ENCODE measurements at places on chromosomes 11 and 22.

DNA sequence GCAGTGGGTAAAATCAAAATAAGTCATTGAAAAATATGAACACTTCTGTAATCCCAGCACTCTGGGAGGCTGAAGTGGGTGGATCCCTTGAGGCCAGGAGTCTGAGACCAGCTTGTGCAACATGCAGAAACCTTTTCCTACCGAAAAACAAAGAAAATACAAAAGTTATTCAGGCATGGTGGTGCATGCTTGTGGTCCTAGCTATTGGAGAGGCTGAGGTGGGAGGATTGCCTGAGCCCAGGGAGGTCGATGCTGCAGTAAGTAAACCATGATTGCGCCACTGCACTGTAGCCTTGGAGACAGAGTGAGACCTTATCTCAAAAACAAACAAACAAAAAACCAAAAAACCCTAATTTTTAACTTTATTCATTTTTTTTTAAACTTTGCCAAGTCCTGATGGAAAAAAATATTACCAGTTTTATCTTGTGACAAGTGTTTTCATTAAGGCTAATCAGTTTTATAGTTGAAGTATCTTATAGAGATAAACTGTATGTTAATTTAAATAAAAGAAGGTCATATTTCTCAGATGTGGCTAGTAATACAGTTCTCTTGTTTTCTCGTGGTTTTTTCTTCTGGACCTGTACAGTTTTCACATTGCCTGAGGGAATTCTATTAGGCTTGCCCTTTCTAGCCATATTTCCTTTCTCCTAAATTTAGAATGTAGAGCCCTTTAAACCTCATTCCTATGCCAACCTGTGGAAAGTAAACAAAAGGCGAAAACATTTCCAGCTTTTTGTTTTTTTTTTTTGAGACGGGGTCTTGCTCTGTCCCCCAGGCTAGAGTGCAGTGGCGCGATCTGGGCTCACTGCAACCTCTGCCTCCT, 9.4 kb downstream of the HIPK3 start:
- DNase-seq = no peak

- DNase-seq = no peak
These were observed 11.4 kb upstream of the KCNJ1 start for GRCh38 chr11:128878455-128878854.

DNA sequence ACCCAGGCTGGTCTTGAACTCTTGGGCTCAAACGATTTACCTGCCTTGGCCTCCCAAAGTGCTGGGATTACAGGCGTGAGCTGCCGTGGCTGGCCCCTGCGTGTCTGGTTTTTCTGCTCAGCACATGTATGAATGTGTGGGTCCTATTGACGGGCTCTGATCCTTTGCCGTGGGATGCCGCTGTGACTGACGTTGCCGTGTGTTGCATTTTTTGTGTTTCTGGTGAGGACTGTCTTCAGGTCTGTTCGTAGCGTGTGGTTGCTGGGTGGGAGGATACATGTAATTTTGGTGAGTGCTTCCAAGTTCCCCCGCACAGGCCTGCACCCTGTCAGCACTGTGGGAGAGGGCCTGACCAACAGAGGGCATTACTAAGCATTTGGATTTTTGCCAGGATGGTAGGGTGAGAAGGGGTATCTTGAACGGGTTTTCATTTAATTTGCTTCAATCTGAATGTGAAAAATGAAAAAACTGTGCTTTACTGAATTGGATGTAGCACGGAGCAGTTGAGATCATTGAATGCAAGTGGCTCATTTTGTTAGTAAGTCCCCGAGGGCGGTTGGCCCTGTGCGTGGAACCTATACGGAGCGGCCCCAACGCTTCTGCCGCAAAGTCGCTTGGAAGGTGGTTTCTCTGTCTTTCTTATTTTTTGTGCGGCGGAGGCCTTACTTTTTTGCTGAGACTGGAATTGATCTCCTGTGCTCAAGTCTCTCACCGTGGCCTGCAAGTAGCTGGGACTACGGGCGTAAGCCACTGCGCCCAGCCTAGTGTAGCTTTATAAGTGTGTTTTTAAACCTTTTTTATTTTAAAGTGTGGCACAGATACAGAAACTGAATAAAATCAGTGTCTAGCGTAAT, 8.2 kb downstream of the ZBED4 start:
- no peak for DNase-seq

DNA sequence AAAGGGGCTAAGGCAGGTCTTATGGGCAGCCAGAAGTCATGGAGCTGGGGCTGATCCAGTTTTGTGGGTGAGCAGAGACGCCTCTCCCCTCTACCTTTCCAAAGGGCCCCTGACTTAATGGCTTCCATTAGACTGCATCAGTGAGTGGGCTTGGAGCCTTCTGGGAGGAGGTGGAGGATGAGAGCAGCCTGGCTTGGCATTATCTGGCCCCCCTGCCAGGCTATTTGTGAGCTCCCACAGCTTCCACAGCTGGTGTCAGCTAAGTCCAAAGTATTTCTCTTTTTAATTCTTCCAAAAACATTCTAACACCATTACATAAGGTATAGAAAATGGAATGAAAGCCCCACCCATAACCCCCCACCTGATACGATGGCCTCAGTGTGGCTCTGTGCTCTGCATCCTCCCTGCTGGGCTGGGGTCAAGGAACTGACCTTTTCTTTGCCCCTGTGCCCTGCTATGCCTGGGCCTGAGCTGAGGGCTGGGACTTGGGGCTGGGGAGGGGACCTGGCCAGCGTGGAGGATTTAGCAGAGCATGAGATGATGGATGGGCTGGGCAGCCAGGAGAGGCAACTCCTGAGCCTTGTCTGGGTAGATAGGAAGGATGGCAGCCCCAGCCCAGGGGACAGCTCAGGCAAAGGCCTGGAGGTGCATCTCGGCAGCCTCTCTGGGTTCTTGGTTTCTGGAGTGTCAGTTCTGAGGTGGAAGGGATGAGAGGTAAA, 4.0 kb downstream of the AIFM3 start:
- no peak for DNase-seq

- no peak for DNase-seq
These were observed 5.7 kb downstream of the PPARA start for GRCh38 chr22:46156031-46156430.

DNA sequence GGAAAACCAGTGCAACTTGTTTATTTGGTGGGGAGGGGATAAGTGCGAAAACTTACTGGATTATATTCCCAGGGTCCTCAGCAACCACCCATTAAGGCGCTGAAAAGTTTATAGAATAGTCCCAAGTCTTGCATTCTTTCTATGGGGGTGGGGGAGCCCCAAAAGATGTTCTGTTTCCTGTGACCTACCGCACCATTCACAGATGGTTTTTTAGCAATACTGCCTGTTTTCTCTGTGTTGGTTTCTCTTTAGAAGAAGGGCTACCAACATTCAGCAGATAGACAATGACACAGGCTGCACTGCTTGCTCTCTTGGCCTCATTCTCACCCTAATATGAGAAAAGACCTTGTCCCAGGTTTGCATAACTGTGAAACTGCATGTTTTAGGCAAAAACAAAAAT, 86.5 kb downstream of the FAM76B start:
- no peak for DNase-seq

DNA sequence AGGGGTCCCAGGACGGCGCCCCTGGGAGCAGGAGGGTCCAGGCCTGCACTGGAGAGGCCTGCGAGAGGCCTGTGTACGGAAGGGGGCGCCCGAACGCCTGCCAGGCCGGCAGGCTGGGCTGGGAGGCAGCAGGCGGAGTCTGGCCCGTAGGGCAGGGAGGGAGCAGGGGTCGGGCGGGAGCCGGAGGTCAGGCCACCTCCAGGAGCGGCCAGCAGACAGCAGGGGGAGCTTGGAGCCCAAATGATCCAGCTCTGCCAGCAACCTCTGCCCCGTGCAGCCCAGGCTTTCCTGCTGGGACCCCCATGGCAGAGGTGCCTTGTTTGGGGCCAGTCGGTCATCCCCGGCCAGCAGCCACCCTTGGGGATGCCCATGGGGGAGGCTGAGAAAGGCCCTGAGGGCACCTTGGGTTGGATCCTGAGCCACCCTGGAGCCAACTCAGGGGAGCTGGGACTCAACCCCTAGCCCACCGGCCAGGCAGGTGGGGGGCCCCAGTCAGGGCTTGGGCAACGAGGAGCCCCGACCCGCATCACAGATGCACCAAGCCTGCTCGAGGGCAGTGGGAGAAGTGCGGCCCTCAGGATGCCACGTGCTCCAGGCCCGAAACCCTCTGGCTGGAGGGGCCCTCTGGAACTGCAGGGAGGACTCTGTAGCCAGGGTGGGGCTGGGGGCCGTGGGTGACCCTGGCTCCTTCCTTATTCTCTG, 9.6 kb upstream of the SYT8 start:
- peak; percentile 36 for DNase-seq

- DNase-seq = no peak
These were observed 14.7 kb upstream of the ST14 start for GRCh38 chr11:130144861-130145281.

DNA sequence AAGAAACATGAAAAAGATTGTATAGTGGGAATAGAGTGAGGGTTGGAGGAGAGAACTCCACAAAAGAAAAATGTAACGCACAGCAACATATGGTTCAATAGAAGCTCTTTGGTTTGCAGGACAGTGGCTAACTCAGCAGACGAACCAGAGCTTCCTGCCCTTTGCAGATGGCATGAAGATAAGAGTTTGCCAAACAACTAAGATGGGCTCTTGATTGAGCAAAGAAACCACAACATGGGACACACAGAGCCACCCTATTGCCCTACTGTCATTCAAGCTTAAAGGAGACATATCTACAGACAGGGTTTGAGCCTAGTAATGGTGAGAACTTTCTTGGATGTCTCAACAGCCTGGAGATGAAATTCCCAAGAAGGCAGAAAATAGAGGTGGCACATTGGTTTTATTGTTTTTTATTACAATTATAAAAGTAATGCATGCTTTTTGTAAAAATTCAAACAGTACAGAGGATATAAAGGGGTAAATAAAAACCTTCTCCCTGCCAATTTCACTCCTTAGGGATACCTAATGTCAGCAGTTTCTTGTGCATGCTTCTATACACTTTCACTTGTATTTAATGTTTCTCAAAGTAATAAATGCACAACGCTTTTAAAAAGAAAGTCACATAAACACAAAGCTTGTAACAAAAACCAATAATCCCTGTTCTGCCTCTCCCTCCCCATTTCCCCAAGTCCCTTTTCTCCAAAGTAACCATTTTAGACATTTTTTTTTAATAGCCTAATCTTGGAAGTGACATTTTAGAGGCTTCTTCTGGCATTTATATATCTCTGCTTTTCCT, 63.7 kb downstream of the COPB1 start:
- DNase-seq = no peak

DNA sequence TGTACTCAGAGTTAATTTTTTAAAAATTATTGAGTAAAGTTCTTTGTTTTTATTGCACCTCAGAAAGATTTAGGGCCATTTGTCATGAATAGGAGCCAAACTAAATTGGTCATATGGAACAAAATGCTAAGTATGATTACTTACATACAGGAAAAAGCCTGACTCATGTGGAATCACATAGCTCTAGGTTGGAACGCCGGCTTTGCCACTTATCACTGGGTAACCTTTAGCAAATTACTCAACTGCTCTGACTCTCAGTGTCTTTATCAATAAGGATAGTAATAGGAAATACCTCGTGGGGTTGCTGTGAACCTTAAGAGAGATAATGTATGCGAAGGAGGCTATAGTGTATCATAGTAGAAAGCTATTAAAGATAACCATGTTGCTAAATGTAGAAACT, 638.5 kb downstream of the NELL1 start:
- DNase-seq = no peak

GRCh38 chr11:33753304-33753967, 17.2 kb upstream of the CD59 start:
- no peak for DNase-seq

DNA sequence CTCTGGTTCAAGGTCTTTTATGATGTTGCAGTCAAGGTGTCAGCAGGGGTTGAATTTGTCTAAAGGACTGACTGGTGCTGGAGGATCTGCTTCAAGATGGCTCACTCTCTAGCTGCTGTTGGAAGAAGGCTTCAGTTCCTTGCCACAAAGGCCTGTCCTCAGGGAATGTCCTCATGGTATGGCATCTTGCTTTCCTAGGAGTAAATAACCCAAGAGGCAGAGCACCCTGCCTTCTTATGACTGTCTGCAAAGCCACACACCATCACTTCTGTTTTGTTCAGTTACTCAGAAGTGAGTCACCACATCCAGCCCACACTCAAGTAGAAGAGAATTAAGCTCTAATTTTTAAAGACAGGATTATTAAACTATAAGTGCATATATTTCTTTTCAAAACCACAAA, 45.2 kb downstream of the PLAAT5 start:
- DNase-seq = no peak

DNA sequence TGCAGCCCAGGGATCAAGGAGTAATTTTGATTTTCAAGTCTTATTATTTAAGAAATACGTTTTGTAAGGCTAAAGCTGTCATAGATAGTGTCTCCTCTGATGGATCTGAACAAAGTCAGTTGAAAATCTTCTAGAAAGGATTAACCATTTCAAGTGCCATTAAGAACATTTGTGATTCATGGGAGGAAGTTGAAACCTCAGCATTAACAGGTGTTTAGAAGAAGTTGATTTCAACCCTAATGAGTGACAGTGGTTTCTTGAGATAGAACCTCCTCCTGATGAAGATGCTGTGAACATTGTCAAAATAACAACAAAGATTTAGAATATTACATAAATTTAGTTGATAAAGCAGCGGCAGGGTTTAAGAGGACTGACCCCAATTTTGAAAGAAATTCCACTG, 61.7 kb downstream of the PRR5L start:
- no peak for DNase-seq

- no peak for DNase-seq
These were observed at the start of gene P2RX6 for GRCh38 chr22:21014726-21015465. P2RX6 (plus strand) TSS chr22:21015165; CDS start chr22:21015175, 10 bp downstream.

- DNase-seq = no peak
These were observed 5.2 kb downstream of the TSPAN32 start for GRCh38 chr11:2306877-2307500.

DNA sequence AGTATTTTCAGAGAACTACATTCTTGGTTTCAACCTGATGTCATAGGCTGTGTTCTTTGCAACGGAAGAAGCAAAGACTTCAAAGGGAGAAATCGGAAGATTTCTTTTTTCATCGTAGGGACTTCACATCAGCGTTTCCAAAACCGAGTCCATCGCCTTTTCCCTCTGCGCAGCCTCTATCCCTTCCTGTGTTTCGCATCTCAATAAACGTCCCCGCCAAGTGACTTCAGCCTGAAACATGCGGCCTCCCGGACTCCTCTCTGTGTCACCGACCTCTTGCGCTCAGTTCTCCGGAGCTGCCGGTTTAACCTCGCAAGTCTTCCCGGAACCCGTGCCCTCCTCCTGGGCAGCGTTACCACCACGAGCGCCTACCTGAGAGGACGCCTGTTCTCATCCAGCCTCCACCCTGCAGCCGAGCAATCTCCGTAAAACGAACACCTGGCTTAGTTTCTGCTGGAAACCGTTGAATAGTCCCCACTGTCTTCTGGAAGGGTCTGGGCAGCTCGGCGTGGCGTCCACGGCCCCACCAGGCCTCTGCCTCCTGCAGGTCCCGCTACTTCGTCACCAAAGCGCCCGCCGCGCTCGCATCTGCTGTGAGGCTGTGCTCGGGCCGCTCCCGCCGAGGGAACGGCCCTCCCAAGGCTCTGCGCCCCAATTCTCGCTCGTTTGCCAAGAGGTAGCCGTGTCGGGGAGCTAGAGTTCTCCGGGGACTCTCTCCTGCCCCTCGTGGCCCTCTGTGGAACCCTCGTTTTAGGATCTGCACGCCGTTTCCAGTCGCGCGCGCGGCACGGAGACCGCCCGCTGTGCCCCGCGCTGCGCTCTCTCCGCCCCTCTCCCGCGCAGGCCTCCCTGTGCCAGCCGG, at the start of gene GLB1L3:
GLB1L3 (plus strand) TSS at position 846 of the 862 bp plus-strand sequence. CDS start 362 bp downstream, outside the sequence.
- DNase-seq = peak; percentile 68

GRCh38 chr11:27213232-27213660, 149.8 kb downstream of the CCDC34 start:
- DNase-seq = no peak

All from B cell (primary cell).